GM12892 (cell line): ENCODE measurements at places on chromosomes 1 and 21.

- no peak for DNase-seq
These were observed 13.9 kb upstream of the ATF3 start for GRCh38 chr1:212594640-212595039.

- DNase-seq = no peak
These were observed 242.1 kb downstream of the OMA1 start for GRCh38 chr1:58304346-58304975.

- DNase-seq = no peak
These were observed 518 bp upstream of the SHE start for GRCh38 chr1:154502744-154503115.

DNA sequence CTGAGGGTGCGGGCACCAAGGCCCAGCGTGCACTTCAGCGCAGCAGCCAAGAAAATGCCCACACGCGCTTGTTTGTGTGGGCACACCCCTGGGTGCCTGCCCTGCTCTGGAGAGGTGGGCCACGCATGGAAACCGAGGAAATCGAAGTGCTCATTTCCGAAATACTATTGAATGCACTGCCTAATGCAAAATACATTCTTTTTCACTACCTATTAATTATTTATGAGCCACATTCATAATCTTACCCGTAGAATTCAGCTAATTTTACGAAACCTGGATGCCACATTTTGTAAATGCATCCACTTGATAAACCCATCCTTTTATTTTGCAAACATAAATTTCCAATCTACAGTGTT lies 4.8 kb downstream of the DSCAM start:
- DNase-seq = no peak

DNA sequence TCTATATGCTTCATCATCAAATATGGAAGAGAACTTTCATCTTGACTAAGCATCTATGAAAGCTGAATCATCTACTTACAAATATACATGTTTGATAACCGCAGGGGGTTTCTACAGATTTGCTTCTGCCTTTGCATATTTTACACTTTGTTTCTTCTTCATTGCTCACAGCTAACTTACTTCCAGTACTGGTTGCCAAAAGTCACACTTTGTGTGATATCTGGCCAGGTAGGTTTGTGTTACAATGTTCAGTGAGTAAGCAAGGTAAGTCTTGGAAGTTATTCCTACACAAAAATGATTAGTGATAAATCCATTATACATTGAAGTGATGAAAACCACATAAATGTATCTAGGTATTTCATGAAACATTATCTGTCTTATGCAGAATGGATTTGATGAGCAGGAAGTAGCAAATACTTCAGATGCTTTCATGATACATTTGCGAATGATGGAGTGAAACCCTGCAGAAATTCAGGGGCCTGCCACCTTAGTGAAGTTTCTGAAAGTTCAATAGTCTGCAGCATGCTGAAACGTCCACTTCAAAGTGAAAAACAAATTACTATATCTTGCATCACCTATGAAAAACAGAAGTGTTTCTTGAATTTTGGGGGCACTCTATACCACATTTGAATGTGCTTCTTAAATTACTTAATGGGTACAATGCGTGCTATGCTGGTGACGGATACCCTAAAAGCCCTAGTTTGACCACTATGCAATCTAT lies 187.3 kb downstream of the ATP6V1G3 start:
- no peak for DNase-seq
